Tibial nerve (tissue), 4 donors: ENCODE measurements at places on chromosomes 7 and 10. TPM values are rescaled to one million over a fixed set of nuclear protein-coding genes. Genes with fewer than 3 reads are reported as not detected.

The IFIT1B gene
- total RNA-seq: not detected

The GHRHR gene
- not detected for total RNA-seq

The HK1 gene
- total RNA-seq: 27.3 TPM

The TACR2 gene
- 4.6 TPM for total RNA-seq

DNA sequence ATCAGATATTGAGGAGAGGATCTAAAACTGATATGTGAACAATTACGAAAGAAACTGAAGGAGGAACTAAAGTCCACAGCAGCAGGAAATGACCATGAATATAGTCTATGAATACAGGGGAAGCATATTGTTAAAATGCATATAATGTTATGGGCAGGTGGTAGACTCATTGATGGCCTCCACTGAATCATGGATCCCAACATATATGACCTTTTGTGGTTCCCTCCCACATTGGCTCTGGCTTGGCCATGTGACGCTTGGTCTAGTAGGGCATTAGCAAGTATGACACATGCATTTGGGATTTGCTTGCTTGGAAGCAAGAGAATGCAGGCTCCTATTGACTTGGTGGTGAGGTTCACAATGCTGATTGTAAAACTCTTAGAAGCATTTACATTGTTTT is 55.2 kb upstream of the RAB18 start:
- H3K27ac ChIP-seq: no peak overlapping the region
- no peaks in the 10 kb centered on the region for H3K4me1 ChIP-seq
- H3K36me3 ChIP-seq: no peaks in the 10 kb centered on the region
- DNase-seq: no peak

GRCh38 chr10:58625070-58625469 is 112.4 kb downstream of the BICC1 start:
- H3K36me3 ChIP-seq: no peaks in the 10 kb centered on the region
- no peaks in the 10 kb centered on the region for H3K27me3 ChIP-seq
- H3K27ac ChIP-seq: no peak overlapping the region
- H3K4me1 ChIP-seq: no peaks in the 10 kb centered on the region
- DNase-seq: no peak

DNA sequence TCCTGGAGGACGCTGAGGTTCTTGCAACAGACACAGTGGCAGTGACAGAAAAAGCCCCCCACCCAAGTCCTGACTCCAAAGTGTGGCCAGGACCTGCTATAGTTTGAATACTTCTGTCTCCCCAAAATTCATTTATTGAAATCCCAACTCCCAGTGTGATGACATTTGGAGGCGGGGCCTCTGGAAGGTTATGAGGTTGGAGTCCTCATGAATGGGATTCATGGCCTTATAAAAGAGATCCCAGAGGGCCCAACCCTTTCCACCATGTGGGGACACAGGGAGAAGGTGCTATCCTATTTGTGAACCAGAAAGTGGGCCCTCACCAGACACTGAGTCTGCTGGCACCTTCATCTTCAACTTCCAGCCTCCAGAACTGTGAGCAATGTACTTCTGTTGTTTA is 18.3 kb downstream of the ANXA11 start:
- H3K4me3 ChIP-seq: no peak overlapping the region
- no peaks in the 10 kb centered on the region for H3K27me3 ChIP-seq
- H3K4me1 ChIP-seq: no peaks in the 10 kb centered on the region
- no peak for DNase-seq
- H3K36me3 ChIP-seq: no peaks in the 10 kb centered on the region
- H3K27ac ChIP-seq: peak overlapping the region; percentile 62

GRCh38 chr7:45255187-45255586 is 97.6 kb downstream of the RAMP3 start:
- H3K4me1 ChIP-seq: no peaks in the 10 kb centered on the region
- no peak for DNase-seq
- no peak overlapping the region for H3K4me3 ChIP-seq
- no peaks in the 10 kb centered on the region for H3K36me3 ChIP-seq
- no peak overlapping the region for H3K27ac ChIP-seq

GRCh38 chr10:44183667-44184632 is 200.9 kb downstream of the CXCL12 start:
- no peak overlapping the region for H3K4me3 ChIP-seq
- no peak overlapping the region for H3K27ac ChIP-seq
- DNase-seq: no peak
- H3K27me3 ChIP-seq: no peaks in the 10 kb centered on the region
- no peaks in the 10 kb centered on the region for H3K4me1 ChIP-seq
- no peaks in the 10 kb centered on the region for H3K36me3 ChIP-seq

DNA sequence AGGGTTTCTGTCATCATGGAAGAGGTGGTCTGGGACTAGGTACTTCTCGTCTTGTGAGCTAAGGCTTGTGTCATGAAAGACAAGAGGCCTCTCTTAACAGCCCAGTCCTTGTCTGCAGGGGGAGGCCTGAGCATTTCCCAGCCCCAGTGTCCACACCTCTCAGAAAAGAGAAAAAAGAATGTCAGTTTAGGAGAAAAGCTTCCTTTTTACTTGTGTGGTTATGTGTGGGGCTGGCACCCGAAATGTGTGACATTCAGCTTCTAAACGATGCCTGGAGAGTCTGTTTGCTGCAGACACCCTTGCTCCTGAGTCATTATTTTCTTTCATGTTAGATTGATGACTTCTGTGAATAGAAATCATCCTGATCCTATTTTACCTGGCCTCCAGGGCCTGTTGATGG is 67.4 kb downstream of the LANCL2 start:
- no peaks in the 10 kb centered on the region for H3K36me3 ChIP-seq
- no peaks in the 10 kb centered on the region for H3K27me3 ChIP-seq
- H3K27ac ChIP-seq: no peak overlapping the region
- H3K4me1 ChIP-seq: no peaks in the 10 kb centered on the region
